ENCODE measurements at places on chromosomes 16 and 17. TPM values are rescaled to one million over a fixed set of nuclear protein-coding genes. Genes with fewer than 3 reads are reported as not detected.

Gene KCNH6
- polyA plus RNA-seq = not detected

GRCh38 chr16:1163567-1164055, 10.7 kb downstream of the CACNA1H start:
- no peak for DNase-seq

- DNase-seq = no peak
Observed at GRCh38 chr16:79154086-79154485, 446.5 kb downstream of the MAF start.

- no peak for DNase-seq
Observed at GRCh38 chr17:61420745-61421398, 21.2 kb downstream of the TBX2 start.

DNA sequence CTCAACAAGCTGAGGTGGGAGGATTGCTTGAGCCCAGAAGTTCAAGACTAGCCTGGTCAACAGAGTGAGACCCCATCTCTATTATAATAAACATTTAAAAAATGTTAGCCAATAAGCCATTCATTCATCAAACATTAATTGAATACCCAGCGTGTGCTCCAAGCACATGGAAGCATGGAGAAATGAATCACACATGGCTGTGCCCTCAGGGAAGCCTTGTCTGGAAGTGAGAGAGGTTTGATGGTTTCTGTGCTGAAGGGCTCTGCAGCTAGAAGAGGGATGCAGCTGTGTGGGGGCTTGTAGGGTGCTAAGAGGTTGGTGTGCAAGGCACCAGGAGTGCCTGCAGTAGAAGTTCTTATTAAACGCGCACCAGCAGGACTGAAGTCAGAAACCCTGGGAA, 11.2 kb downstream of the CYB5D2 start:
- no peak for DNase-seq

- DNase-seq = no peak
Observed at GRCh38 chr17:31529841-31530251, 138.4 kb downstream of the RAB11FIP4 start.

GRCh38 chr16:54873071-54873470, 57.6 kb upstream of the IRX5 start:
- no peak for DNase-seq

DNA sequence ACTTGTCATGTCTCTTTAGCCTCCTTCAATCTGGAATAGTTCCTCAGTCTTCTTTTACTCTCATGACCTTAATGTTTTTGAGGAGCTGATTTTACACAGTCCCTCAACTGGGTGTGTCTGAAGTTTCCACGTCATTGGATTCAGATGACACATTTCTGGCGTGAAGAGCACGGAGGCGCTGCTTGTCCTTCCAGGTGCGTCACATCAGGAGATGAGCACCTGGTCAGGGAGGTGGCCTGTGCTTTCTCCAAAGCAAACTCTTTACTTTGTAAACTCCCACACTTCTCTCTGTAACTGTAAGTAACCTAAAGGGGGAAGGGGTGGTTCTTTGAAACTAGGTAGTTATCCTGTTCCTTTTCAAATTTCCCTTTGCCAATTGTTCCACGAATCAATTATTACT, 52.5 kb upstream of the MNT start:
- DNase-seq = no peak

GRCh38 chr17:44608727-44609435, 47.4 kb upstream of the MEIOC start:
- DNase-seq = no peak

All from CD8-positive, alpha-beta memory T cell (primary cell).